ENCODE measurements at places on chromosomes 6 and 20.

- DNase-seq = no peak
Observed at GRCh38 chr6:55058682-55059081, 115.6 kb upstream of the HCRTR2 start.

DNA sequence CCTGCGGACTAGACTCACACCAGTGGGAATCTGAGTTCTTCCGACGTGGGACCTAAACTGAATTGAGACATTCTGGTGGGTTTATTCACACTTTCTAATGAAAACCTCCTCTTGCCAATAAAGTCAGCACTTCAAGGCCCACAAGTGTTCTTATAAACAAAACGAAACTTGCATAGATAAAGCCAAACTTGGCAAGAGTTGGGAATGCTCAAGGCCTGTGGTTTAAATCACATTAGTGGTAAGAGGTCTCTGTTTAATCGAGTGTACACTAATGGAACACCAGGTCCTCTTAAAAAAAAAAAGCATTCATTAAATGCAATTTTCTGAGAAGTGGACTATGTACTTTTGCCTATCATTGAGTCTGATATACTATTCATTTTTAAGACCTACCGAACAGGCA lies 143.3 kb downstream of the SMOC2 start:
- no peak for DNase-seq

DNA sequence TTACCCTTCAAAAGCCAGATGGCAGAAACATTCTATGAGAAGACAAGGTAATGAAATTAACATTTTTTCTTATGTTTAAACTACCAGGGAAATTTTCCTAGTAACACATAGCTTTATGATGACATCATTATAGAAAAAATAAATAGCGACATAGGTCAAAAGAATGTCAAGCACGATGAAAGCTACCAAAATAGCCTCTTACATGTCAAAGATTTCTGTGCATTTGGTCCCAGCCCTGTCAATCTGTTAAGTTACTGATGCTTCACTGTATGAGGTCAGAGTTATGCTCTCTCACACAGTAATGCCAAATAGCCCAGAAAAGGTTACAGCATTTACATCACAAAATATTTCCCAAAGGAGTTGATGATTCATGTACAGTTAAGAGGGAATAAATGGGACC lies 199.8 kb upstream of the DEFB112 start:
- no peak for DNase-seq

- no peak for DNase-seq
Observed at GRCh38 chr6:75307364-75308004, 22.9 kb upstream of the TMEM30A start.

GRCh38 chr6:166333172-166333995 lies 9.0 kb downstream of the SFT2D1 start:
- DNase-seq = no peak

DNA sequence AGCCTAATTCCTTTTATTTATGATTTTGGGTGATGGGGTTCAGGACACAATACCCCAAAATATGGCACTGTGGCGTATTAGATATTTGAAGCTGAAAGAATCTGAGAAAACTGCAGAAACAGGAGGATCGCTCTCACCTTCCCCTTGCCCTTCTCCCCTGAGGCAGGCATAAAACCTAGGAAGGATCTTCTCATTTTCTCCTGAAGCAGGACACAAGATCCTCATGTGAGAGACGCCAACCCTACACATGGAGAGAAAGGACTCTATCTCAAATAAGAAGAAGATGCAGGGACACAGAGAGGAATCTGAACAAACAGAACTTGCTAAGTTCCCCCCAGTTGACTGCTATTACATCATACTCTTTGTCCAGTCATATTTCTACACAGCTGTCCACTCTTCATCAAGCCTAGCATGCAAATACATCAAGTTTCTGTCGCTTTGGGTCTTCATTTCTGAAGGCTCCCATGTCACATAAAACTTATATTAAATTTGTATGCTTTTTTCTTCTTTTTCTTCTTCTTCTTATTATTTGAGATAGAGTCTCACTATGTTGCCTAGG lies 109.0 kb downstream of the DTNBP1 start:
- DNase-seq = no peak

DNA sequence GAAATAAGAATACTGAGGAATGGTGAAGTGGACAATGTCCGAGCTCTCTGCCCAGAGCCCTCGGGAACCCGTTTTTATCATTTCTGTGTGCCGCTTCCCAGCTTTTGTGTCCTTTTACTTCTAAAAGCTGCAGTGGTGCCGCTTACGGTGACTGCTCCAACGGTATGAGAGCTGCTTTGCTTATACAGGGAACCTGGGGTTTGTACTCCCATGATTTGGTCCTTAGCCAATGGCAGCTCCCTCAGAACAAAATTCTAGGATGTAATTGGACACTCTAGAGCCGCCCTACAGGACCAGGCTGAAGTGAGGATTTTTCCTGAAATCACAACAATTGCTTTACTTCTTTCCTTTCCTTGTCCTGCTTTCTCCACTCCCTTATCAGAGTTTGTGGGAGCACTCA lies 24.2 kb upstream of the PCSK2 start:
- no peak for DNase-seq

- DNase-seq = no peak
Observed at GRCh38 chr6:7468382-7469081, 72.9 kb upstream of the DSP start.

GRCh38 chr20:15814911-15815310 lies 758.3 kb downstream of the KIF16B start:
- peak; percentile 28 for DNase-seq

- no peak for DNase-seq
Observed at GRCh38 chr6:124968401-124968800, 6.2 kb downstream of the RNF217 start.

DNA sequence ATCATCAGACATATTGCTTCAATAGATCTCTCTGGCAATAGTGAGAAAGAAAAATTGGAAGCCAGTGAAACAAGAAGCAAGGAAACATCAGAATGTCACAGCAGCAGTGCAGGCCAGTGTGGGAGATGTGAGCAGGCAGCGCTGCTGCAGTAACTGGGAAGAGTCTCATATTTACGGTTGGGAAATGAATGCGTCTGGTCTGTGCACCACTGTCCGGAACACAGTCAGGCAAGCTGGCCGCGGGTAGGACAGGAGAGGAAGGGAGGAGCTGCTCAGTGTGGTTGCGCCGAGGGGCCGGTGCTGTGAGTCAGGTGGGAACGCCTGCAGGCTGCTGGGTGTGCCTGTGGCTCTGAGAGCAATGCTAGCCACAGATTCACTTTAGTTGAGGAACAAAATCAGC lies 6.4 kb upstream of the PSMG4 start:
- no peak for DNase-seq

- no peak for DNase-seq
Observed at GRCh38 chr6:113805173-113805790, 51.9 kb upstream of the MARCKS start.

DNA sequence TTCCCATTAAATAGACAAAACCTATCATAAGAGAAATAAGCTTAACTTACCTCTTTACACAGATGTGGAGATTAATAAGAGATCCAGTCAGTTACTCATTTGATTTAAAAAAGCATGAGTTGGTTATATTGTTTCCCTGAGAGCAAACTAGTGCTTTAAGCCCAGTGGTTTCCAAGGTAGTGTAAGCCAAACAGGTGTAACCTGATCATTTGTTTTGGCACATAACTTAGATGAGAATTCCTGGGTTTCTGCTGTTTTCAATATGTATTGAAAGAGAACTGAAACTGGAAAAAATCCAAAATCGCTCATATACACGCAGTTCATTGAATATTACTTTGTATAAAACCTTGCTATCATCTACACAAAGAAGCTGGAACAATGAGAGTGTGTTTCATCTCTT lies 30.5 kb upstream of the SMIM8 start:
- no peak for DNase-seq

- DNase-seq = no peak
Observed at GRCh38 chr20:62792940-62793756, 3.1 kb upstream of the MRGBP start.

DNA sequence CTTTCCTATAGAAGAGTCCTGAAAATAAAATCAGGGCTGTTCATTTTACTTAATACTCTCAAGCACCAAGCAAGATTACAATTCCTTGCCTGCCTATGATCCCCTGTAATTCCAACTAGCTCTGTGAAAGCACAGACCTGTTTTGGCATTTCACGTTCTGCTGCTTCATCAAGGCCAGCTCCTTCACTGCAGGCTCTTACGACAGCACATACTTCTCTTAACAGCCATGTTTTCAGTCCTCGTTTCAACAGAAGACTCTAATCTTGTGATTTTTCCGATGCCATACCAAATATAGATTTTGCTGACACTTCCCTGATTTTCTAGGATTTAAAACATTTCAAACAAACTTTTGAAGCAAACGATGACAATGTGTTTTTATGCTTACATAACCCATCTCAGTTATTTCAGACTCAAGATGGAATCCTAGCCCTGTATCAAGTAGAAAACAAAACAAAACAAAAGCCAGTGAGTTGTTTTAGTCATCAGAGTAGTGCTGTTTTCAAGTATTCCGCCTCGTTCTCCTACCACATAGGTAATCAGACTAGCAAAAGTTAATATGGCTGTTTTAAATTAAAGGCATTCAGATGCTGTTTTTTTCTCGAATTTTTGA lies 616.5 kb upstream of the CITED2 start:
- DNase-seq = no peak

- no peak for DNase-seq
Observed at GRCh38 chr20:37741570-37741969, 47.7 kb downstream of the CTNNBL1 start.

- DNase-seq = no peak
Observed at GRCh38 chr6:169051371-169051770, 202.3 kb downstream of the THBS2 start.

- DNase-seq = no peak
Observed at GRCh38 chr6:31035862-31036497, 25.7 kb downstream of the MUC22 start.

DNA sequence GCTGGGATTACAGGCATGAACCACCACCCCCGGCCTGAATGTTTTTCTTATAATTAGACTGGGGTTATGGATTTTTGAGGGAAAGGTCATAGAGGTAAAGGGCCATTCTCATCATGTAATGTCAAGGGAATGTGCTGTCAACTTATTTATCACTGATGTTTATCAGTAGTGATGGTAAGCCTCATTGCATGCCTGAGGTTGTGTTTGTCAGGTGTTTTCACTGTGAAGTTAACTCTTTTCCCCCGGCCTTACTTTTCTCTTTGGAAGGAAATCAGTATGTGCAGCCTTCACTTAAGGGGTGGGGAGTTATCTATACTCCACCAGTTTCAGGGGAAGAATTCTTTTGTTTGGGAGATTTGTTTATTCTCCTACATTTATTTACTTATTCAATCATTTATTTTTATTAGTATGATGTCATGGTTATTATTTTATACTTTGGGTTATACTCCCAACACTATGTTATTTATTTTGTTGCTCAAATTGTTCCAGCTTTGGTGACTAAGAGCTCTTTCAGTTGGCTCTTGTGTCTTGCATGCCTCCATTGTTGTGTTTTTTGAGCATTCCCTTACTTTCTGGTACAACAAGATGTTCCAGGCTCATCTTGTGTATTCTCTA lies 2.8 kb upstream of the SLC17A5 start:
- DNase-seq = no peak

DNA sequence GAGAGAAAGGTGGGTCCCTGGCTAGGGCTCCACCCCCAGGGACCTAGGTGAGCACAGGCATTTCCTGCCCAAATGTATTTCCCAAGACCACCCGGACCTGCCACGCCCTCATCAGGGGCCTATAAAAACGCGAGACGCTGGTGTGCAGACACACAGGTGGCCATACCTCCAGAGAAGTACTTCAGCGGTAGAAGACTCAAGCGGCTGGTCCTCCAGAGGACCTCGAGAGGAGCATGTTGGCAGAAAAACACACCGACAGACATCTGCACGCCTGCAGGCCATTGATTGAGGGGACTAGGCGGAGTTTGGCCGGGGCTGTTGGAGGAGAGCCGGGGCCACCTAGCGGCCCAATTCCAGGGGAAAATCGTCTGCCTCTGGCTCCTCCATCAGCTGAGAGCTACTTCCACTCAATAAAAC lies 695.8 kb upstream of the MMS22L start:
- no peak for DNase-seq

DNA sequence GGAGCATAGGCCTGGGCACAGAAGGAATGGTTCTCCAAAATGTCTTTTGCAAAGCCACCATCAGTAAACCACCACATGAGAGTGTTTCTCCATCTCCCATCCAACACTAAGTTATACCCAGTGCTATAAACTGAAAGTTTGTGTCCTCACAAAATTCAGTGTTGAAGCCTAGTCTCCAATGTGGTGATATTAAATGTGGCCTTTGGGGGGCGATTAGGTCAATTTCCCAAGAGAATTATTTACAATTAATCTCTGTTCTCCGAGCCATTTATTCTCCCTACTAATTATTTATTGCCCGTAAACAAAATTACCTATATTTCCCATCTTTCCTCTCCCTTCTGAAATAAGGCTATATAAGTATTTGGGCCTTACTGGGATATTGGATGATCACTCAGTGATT lies 26.1 kb downstream of the OR2B2 start:
- DNase-seq = no peak

- DNase-seq = no peak
Observed at GRCh38 chr6:130517444-130517931, 151.7 kb downstream of the TMEM200A start.

DNA sequence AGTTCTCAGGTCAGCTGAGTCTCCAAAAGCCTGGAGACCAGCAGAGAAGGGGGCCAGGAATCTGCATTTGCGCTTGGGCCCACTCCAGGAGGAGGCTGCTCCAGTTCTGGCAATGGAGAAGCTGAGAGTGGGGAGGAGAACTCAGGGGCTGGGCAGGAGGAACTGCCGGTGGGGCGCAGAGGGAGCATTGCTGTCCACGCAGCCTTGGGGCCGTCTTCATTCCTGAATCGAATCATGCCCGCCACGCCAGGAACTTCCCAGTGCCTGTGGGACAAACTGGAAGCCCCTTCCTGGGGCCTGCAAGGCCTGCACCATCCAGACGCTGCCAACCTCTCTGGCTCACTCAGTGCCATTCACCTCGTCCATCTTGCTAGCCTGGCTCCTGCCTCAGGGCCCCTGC lies 16.9 kb downstream of the RAB44 start:
- no peak for DNase-seq

GRCh38 chr20:52752023-52752422 lies 220.1 kb upstream of the TSHZ2 start:
- no peak for DNase-seq

DNA sequence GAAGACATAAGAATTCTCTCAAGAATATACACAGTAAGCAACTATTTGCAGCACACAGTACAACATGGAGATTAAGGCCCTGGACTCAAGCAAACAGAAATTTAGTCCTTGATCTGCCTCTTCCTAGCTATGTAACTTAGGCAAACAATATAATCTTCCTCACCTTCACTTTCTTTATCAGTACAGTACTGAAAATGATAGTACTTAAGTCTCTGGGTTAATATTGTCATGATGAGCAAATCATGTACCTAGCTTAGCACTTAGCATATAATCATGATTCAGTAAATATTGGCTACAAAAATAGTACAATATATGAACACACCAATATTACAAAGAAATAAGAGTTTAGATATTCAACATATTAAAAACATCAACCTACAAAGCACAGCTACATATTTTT lies 320.5 kb downstream of the HACE1 start:
- no peak for DNase-seq

DNA sequence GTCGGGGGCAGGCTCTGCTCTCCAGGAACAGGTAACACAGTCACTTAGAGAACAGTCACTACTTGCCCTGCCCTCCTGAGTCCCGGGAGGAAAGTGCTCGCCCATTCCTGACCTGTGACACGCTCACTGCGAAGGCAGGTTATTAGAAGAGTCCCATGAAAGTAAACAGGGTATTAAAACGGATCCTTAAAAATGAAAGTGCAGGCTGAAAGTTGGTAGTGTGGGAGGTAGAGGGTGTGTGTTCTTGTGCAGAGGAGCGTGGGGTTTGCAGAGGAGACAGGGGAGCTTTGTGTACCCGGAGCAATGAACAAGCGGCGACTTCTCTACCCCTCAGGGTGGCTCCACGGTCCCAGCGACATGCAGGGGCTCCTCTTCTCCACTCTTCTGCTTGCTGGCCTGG lies at the start of gene CCN6:
Gene CCN6, plus strand, starts transcription at position 104 of the 400 bp plus-strand sequence. Its CDS starts 254 bp downstream, at position 358.
- no peak for DNase-seq

Data from GM04504 (cell line).